ENCODE measurements at places on chromosomes 3 and 15.
A peak's percentile ranks its signal among the peaks of the same experiment; 100 is the strongest.

DNA sequence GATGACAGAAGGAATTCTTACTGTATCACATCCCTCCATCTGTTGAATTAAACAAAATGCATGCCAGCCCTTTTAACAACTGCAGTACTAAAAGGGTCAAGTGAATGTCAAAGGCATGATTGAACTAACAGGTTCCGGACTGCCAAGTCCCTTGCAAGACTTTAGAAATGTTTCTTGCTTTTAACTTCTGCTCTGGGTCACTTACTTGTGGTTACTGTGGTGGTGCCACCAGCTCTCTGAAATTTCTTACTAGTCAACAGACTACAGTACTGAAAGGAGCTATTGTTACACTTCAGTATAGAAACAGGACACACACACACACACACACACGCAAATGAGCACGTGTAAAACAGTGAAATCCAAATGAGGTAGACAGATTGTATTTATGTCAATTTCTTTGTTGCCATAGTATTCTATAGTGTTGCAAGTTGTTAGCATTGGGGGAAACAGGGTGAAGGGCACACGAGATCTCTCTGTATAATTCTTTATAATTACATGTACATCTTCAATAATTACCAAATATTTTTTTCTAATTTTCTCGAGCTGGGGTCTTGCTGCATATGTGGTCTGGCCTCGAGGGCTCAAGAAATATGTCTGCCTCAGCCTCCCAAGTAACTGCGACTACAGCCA, 79.9 kb upstream of the SLC25A26 start:
- no peak for DNase-seq

DNA sequence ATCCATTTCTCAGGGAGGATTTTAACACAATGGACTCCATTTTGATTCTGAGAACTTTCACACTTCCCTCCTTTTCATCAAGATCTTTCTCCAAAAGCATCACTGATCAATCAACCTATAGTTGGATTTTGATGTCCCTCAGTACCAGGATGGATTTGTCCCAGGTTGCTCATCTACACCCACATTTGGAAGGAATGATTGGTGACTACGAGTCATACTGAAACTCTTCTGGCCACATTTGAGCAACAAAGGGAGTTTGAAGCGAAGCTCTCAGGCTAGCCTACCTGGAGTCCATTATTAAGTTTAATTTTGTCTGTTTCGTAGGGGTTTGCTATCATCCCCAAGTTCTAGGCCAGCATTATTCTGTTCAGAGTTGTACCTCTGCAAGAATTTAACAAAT, 31.3 kb upstream of the ATP8B4 start:
- DNase-seq = no peak

GRCh38 chr3:63988943-63989342, 34.4 kb downstream of the PSMD6 start:
- DNase-seq = no peak

DNA sequence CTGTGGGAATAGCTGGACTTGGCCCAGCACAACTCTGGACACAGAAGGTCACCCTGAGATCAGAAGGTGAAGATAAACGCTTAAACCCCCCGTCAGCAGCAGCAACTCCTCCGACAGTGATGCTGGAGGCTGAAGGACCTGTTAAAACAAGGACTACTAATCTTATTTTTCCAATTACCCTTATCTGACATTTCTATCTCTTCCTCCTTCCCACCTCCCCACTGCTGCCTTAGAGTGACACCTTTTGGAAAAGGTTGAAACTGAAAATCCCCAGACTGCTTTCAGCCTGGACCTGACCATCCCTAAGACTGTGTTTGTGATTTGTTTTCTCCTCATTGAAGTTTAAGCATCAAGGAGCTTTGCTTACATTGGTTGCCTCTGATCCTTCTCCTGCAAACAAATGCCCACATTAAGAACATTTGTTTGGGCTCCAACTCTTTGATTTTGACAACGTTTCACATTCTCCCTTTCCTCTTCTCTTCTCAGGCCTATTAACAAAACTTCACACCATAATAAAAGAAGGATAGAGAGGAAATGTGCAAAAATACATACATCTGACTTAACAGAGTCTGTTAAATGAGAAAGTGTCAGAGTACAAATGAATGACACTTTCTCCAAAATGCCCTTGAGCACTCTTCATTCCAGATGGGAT, 410.6 kb upstream of the WNT5A start:
- no peak for DNase-seq

DNA sequence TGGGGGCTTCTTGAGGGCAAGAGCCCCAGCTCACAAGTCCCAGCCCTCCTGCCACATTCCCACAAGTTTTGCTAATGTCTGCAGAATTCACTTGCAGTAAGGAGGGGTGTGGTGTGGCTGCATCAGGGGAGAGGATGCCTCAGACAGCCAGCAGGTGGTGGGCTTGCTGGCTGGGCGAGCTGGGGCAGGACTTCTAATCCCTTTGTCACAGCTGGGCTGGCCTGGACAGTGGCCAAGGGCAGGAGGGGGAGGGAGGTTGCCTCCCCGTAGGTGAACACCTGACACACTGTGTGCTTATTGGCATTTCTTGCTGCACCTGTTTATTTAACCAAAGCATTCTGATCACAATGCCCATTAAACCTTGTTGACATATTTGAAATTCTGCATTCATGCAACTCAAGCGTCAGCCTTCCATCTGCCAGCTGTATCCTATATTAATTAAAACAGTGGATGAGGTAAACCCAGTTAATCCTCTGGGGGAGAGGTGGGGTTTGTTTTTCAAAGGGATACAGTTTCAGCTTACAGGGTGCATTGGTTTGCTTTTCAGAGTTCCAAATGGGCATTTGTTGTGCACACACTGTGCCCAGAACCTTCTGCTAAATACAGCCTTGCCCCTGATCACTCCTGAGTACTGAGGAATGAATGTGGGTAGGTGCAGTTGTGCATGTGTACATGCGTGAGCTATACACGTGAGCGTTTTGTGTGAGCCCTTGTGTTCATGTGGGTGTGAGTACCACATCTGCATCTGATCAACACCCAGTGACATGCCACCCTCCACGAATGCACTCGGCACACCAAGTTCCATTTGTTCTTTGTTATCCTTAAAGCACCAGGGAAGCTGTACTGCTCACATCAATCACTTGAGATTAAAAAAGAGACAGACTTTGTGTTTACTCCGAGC, 268.7 kb downstream of the XXYLT1 start:
- DNase-seq = peak; percentile 63

GRCh38 chr3:89179355-89180001, 72.1 kb downstream of the EPHA3 start:
- no peak for DNase-seq

- DNase-seq = no peak
Observed at GRCh38 chr15:77982127-77982490, 95.4 kb downstream of the TBC1D2B start.

DNA sequence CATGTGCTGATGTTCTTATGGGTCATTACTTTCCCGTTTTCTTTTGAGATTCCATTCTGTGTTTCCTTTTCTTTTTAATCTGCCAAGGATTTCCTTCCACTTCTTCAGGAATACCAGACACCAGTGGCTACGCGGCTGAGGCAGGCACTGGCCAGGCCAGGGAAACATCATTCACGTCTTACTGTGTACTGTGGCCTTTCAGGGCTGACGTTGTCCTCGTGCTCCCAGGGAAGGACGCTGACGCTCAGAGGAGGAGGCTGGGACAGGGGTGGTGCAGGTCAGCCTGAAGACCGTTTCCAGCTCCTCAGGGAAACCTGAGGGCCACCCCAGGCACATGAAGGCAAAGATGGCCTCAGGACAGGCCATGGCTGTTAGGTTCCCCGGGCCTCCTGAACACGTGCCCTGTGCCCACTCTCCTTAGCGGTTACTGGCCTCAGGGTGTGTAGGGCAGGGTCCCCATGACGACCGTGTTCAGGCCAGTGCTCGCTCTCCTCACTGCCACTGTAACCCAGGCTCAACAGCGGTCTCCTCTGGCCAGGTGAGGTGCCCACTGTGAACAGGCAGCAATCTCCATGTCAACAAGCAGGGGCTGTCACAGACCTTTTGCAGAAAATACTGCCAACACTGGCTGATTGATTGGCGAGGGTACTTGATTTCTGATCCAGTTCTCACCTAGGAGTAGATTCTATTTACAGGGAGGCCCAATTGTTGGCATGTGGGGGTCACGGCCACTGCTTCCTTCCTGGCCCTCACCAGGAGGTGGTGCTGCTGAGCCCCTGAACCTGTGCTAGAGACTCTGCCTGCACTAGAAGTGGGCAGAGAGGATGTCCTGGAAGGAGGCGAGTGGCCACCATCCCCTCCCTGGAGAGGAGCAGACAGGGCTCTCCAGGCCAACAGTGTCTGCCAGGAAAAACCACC, 169.5 kb downstream of the ATP10A start:
- DNase-seq = no peak

- no peak for DNase-seq
Observed at GRCh38 chr3:128551451-128551850, 58.5 kb upstream of the GATA2 start.

DNA sequence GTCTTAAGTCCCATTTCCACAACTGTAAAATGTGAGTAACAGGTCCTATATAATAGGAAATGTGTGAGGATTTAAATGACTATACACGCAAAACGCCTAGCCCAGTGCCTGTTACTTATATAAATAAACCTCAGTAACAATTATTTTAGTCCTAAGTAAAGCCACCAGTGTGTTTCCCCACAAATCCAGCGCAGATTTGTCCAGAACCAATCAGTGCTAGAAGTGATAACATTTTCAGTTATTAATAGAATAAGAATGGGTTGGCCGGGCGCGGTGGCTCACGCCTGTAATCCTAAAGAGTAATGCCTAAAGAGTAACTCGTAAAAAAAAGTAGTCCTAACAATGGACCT, 561 bp downstream of the RPAP1 start:
- no peak for DNase-seq

DNA sequence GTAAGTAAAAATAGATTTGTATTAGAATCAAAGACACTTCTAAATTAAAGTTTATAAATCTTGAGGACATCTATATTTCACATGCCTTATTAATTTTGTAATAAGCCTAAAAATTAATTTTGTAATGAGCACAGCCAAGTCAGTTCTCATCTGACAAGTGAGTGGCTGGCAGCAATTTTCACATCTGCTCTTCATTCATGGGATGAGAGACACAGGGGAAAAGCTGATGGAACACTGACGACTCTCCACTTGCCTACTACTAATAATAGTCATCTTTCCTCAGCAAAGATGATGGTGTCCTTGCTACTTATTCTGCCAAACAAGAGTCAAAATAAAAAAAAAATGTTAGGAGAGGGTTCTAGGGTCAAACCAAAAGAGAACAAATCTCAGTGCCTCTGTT, 14.4 kb upstream of the CMSS1 start:
- DNase-seq = no peak

DNA sequence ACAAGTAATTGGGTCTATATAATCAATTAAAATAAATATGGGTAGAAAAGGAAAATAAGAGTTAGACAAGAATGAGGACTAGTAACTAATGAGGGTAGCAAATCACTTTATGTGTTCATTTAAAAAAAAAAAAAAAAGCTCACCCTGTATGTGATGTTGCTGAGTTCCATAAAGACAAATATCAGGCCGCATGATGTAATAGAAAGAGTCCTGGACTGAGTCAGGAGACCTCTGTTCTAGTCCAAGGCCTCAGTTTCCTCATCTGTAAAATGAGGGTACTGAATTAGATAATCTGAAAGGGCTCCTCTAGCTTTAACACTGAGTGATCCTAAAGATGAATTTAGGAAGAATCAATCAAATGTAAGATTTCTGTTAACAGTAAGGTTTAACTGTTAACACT, 117.6 kb downstream of the TBL1XR1 start:
- no peak for DNase-seq
